ENCODE measurements at places on chromosomes 2 and 18. TPM values are rescaled to one million over a fixed set of nuclear protein-coding genes. Genes with fewer than 3 reads are reported as not detected.
A peak's percentile ranks its signal among the peaks of the same experiment; 100 is the strongest.

- DNase-seq: peak; percentile 70
Measured at GRCh38 chr2:85717308-85718008, 23.3 kb downstream of the GNLY start.

DNA sequence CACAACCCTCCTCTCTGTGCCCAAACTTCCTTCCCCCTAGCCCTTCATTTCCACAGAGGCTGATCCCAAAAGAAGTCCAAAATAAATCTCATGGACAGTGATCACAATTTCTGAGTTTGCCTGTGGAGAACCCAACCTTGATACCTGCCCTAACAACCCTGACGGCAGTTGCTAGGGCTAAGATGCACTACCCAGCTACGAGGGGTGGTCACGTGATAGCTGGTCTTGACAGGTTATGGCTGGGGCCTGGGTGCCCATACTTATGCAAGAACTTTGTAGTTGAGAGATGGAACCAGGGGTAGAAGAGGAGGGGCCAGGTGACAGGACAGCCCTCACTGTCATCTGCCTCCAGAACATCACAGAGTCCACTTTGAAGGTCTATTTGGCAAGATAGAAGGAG lies 147.9 kb downstream of the AKAIN1 start:
- DNase-seq: no peak

GRCh38 chr2:224039770-224040440 lies 819 bp upstream of the SERPINE2 start:
- peak; percentile 35 for DNase-seq

Gene RAX
- total RNA-seq: 19.3 TPM

Gene SMAD4
- 120 TPM for total RNA-seq

Gene B3GNT7
- 0.09 TPM for total RNA-seq

Gene ING5
- 70.3 TPM for total RNA-seq

GRCh38 chr2:177289824-177290628 lies 25.5 kb upstream of the NFE2L2 start:
- no peak for DNase-seq

Gene PRSS56
- total RNA-seq: not detected

DNA sequence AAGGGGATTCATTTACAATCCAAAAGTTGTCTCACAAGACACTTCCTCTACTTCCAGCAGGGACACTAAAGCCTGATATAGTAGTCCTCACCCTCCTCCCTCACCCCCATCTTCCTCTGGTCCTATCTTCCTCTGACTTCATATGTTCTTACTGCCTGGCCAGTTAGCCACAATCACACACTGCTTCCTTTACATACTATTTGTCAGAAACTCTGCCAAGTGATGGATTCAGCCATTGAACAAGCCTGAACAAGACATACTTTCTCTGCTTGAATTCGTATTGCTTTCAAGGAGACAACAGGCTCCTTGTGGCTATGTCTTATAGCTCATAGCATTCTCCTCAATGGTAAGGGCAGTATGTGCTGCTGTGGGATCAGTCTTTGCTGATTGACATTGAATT lies 672.2 kb downstream of the BCL11A start:
- no peak for DNase-seq

Gene HNMT
- total RNA-seq: 0.82 TPM

- DNase-seq: no peak
Measured at GRCh38 chr2:4090668-4091630, 387.6 kb downstream of the DCDC2C start.

GRCh38 chr2:106885971-106886915 lies at the start of gene ST6GAL2:
Gene ST6GAL2 (minus strand): TSS chr2:106886167. CDS start chr2:106843977, 42,190 bp downstream.
- DNase-seq: peak; percentile 10

Gene NIF3L1
- total RNA-seq: 56.4 TPM

Gene LYPD1
- 9.8 TPM for total RNA-seq

GRCh38 chr2:75602724-75603342 lies 42.1 kb upstream of the EVA1A start:
- DNase-seq: peak; percentile 28

GRCh38 chr2:20423359-20423758 lies 23.5 kb upstream of the RHOB start:
- no peak for DNase-seq

Gene COL4A4
- not detected for total RNA-seq

GRCh38 chr18:30106356-30106755 lies 936.2 kb downstream of the DSC3 start:
- DNase-seq: no peak

Gene KCNJ13
- total RNA-seq: not detected

DNA sequence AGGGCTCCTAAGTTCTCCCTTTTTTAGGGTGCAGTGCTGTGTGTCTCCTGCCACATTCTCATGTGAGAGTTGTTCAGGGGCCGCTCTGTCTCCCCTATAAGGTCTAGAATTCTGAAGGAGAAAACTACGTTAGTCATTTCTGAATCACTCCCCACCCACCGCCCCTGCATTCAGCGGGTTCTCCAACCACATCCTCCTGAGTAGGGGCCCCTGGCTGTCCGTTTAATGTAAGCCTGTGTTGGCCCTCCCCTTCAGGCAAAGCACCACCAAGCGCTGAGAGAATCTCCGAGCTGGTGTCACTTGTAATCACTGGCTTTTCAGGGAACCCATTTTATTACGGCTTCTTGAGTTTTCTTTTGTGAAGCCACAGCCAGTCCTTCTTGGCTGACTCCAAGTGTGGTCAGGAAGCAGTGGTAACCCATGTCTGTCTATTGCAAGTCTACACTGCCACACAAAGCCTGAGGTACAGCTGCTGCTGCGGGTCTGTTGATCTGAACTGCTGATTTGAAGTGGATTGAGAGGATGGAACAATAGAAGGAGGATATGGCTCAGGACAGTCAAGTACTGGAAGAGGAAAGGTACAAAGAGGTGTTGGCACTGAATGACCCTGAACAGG lies 16.9 kb downstream of the LCT start:
- DNase-seq: no peak

Gene SNTG2
- 3.7 TPM for total RNA-seq

Gene USP37
- total RNA-seq: 33.2 TPM

DNA sequence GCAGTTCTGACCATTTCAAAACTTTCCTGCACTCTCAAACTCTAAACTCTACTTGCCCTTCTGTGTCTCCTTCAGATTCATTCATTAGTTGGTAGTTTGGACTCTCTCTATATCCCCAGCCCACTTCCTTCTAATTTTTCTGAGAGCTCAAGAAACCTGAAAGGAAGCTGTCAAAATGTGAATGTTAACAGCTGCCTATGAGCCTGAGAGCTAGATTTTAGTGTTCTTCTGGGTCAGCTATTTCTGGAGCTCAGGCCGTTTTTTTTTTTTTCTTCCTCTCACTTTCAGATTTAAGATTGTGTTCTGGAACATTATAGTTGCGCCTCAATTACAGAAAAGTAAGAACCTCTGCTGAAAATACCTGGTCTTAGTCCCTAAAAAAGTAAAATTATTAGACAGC lies 73.1 kb downstream of the RTN4 start:
- no peak for DNase-seq

Gene KYNU
- total RNA-seq: 0.44 TPM

- no peak for DNase-seq
Measured at GRCh38 chr18:61079714-61080113, 253.5 kb upstream of the CDH20 start.

DNA sequence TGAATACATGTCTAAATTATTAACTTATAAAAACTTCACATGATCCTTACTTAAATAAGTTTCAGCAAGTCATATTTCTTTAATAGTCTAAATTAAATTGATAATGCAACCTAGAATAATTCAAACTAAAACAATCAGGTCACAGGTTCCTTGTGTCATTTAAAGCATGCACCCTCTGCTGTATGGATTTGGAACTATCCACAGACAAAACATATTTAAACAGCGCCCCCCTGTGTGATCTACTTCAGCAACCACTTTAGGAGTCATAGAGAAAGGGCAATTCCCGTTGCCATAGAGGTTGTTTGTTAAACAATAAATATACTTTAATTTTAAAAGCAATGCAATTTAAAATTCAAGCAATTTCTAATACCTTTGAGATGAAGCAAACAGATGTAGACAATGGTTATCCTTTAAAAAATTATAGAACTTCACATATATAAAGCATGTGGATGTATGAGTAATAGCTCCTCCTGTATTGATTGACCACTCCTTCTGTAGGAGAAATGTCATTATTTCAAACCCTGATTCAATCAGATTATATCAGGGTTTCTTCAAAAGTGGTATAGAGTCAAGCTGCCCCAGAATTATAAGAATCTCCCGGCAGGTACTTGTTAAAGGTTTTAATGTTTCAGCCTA lies 21.2 kb downstream of the GRB14 start:
- peak; percentile 84 for DNase-seq

GRCh38 chr2:225270053-225270452 lies 129.5 kb upstream of the NYAP2 start:
- DNase-seq: no peak

DNA sequence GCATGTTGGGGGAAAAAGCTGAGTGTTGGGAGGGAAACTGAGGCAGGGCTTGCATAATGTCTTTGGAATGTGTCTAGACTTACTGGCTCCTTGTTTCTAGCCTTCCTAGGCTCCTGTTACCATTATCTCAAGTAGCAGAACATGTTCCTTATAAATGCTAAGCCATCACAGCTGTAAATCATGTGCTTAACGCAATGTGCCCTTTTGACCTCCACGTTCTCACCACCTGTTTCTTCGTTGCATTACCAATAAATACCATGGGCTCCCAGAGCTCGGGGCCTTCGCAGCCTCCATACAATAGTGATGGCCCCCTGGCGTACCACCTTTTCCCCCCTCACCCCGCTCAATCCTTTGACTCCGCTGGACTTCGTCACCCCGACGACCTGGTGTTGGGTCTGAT lies 54.0 kb upstream of the CWC22 start:
- DNase-seq: no peak

- no peak for DNase-seq
Measured at GRCh38 chr2:84940831-84941412, 30.0 kb upstream of the KCMF1 start.

Gene RTP5
- not detected for total RNA-seq

DNA sequence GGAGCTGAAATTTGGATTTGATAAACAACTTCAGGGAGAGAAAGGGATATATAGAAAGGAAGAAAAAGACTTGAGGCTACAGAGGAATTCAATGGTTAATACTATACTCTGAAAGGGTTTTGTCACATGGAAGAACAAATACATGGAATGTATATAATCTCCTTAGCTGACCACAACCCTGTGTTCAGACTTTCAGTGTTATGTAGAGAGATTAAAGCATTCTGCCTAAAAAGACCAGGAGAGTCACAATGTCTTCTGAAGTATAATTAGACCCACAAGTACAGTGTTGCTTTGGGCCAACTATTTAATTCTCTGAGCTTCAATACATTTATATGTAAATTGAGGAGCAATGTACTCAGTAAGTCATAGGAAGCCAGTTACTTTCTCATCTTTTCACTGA lies 123.8 kb upstream of the FSHR start:
- no peak for DNase-seq

Gene REG1B
- not detected for total RNA-seq

Gene GBX2
- not detected for total RNA-seq

DNA sequence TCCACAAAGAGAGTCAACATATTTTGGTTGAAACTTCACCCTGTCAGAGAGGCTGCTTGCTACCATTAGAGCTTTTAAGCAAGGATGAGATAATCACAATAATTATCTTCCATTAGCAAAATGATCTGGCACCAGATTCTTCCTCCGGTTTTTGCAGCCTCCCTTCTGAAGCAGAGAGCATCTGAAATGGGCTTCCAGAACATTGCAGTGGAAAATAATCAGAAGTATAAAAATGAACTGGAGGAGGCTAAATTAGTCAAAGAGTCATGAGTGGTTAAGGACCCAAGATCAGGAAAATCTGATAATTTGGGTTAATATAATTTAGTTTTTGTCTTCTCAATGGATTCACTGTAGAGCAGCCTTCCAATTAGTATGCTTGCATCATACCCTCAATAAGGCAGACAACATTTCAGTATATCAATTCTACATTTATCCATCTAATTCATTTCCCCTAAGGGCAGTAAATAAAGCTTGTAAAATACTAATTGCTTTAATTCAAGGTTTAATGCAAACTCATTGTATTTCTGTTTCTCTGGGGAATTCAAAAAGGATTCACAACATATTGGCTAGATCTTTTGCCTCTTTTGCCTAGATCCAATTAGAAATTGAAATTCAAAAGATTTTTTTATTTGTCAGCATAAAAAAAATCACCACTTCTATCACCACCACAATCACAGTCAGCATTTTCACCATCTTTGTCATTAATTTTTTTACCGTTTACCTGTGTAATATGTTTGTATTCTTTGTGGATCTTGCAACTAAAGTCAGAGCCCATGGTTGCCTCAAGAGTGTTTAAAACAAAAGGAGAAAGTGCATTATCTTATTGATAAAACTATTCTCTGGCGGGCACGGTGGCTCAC lies 537.2 kb upstream of the DCC start:
- DNase-seq: peak; percentile 3

Gene TMEM247
- total RNA-seq: not detected

GRCh38 chr2:5877360-5877759 lies 185.2 kb downstream of the SOX11 start:
- DNase-seq: no peak

Gene FAM237A
- not detected for total RNA-seq

DNA sequence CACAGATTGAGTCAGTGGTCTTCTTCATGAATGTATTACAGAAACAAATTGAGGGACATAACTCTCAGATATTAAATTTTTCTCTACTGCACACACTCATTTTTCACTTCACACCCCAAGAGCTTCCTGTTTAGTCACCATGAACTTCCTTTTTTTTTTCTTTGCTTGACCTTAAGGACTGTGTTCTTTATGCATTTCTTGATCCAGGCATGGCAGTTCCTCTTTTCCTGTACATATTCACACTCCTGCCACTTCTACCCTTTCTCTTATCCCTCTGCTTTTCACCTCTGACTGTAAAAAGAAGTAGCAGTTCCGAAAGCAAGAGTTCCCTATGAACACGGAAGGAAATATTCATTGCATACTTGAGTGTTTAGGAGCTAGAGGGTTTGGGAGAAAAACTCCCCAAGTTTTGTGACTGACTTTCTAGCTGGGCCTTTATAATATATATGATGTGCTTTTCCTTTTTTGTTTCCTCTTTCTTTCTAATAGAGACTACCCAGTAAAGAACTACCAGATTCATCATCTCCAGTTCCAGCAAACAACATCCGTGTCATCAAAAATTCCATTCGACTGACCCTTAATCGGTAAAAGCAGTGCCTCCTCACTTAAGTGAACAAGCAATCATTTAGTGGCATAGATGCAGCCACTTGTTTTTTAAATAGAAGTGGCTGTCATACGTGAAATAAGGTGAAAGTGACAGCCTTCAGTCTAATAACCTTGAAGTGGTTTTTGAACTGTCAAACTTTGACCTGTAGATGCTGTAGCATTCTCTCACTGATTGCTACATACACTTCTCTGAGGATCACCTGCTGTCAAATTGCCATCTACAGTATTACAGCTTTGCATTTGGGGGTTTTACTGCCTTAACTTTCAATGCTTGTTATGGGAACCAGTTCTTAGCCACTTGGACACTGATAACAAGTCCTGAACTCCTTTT lies 40.8 kb downstream of the PAPOLG start:
- peak; percentile 52 for DNase-seq

DNA sequence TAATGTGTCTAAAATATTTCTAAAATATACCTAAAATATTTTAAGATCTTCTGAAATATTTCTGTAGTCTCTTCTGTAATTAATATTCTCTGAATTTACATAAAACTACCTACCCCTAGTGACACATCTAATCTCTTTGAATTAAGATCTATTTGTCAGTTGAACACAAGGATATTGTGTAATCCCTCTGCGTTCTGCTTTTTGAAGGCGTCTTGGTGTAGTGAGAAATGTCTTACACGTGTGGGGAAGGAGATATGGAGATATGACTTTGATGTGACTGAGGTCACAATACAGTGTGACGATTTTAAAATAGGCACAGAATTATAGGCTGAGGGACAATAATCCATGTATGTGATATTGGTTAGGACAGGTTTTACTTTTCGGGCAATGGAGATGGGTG lies 79.8 kb downstream of the DOK6 start:
- DNase-seq: no peak

Data from A673 (cell line).